Fibroblast of skin of scalp (primary cell): ENCODE measurements at places on chromosomes 7 and 10.

DNA sequence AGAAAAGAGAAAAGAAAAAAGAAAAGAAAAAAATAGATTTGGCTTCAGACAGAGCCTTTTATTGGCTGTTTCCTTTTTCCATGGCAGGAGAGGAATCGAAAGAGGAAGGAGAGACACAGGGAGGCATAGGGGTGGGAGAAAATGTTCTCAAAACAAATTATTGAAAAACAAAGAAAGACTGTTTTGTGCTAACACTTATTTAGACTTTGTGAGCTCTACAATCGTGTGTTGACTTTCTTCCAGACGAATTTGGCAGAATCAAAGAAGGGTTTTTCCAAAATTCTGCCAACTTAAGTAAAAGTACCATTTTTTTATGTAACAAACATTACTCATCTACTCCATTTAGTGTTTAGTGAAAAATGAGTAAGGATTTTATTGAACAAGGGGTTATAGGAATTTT, 982.2 kb downstream of the REEP3 start:
- DNase-seq = no peak

- DNase-seq = no peak
Observed at GRCh38 chr7:110283056-110283455, 807.9 kb upstream of the LRRN3 start.

GRCh38 chr10:112375721-112376395, 1.9 kb downstream of the ACSL5 start:
- peak; percentile 34 for DNase-seq

GRCh38 chr7:105096306-105096705, 82.3 kb downstream of the KMT2E start:
- no peak for DNase-seq

- no peak for DNase-seq
Observed at GRCh38 chr10:14240253-14241189, 90.2 kb downstream of the FRMD4A start.

GRCh38 chr7:85630904-85631600, 444.2 kb upstream of the SEMA3D start:
- no peak for DNase-seq

GRCh38 chr10:52191049-52191448, 123.0 kb upstream of the DKK1 start:
- DNase-seq = no peak

DNA sequence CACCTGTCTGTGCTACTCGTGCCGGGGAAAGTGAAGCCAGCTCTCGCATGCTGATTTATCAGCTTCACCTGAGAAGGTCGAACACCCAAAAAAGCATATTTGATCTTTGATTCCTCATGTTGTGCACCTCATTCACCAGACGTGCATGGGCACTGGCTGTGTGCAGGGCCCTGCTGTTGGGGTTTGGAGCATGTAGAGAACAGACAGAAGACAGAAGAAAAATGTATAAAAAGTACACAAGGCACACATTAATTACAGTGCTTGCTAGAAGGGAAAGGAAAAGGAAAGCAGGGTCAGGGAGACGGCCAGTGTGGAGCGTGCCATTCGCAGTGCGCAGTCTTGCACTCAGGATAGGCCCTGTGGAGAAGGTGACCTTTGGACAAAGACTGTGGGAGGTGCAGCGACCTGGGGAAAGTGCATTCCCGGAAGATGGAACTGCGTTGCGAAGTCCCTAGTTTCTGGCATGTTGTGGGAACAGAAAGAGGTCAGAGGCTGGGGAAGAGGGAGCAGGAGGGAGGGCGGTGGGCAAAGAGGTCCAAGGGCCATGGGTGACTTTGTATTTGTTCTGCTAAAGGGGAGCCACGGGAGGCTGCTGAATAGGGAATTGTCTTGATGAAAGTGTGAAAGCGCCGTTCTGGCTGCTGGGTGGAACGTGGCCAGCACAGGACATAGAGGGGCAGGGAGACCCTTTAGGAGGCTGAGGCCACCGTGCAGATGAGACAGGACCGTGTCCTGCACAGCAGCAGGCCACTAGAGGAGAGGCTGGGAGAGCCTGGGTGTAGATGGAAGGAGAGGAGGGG, 232.8 kb downstream of the GLRX3 start:
- DNase-seq = no peak

DNA sequence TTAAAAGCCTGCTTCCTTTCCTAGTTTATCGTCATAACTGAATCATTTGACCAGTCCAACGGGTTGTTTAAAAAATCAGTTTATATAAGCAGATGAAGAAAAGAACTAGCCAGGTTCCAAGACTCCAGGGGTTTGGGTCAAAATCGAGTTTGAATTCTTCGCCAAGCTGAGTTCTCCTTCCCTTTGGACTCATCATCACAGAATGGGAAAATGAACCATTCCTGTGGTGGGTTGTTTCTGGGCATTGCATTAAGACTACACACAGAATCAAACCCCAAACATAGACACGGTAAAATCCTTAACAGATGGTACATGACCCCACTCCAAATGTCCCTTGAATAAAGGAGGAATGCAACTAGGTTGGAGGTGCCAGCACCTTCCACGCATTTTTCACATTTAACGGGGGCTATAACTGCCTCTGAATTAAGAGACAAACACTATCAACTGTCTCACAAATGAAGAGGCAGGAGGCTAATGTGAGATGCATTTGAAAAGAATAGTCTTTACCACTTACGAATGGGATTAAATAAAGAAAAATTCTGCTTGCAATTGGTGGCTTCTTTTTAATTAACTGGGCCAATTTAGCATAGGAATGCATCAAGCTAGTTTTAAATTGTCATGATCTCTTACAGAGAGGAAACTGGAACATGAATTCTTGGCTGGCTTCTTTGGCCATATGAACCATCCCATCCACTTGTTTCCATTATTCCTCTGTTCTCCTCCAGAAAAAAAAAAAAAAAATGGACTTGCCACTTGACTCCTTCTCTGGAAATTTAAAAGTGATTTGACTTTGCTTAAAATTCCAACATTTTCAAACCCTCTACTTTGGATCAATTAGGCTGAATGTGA, 61.1 kb downstream of the CHST15 start:
- DNase-seq = no peak

DNA sequence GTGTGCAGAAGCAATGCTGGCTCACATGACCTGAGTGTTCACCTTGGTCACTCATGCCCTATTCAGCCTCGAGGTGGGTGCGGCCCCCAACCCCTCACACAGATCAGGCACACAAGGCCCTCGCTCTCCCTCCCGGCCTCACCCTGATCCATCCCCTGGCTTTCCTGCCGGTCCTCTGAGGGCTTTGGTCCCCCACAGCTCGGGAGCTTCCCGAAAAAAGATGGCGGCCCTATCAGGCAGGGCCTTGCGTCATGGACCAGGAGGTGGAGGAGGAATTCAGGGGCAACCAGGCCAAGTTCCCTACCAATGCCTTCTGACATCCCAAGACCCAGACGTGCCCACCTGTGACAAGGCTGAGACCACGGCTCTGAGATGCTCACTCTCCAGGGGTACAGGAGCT, 43.7 kb upstream of the DNAAF5 start:
- no peak for DNase-seq

DNA sequence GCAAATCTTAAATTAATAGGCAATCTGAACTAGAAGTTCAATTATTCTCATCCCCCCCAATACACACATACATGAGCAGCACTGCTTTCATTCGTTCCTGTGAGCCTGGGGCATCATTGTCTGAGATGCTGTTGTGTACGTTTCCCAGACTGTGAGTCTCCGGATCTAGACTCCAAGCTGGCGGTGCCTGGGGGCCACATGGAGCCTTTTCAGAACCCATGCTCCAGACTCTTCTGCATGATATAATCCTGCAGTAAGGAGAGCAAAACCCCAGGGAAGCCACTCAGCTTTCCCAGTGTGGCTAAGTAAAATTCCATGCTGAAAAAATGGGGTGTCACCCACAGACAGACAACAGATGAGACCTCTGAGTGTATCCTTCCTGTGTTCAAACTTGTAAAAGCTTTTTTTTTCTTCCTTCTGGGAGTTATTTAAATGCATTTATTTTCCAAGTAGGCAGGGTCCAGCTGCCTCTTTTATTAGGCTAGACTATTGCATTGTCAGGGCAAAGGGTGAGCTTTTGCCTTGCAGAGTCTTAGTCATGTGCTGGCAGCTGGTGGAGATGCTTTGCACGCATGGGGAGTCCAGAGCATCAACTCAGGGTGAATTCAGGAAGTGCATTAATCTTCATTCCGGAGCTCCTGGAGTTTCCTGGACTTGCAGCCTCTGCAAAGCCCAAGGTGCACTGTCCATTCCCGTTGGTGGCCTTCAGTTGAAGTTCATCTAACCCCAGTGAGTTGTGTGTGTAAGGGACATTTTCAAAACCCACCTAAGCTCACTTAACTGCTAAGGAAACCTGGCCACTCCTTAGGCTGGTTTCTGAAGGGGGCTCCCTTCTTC, 185.7 kb upstream of the ADO start:
- peak; percentile 86 for DNase-seq

- no peak for DNase-seq
Observed at GRCh38 chr7:23967949-23968599, 258.1 kb downstream of the STK31 start.

DNA sequence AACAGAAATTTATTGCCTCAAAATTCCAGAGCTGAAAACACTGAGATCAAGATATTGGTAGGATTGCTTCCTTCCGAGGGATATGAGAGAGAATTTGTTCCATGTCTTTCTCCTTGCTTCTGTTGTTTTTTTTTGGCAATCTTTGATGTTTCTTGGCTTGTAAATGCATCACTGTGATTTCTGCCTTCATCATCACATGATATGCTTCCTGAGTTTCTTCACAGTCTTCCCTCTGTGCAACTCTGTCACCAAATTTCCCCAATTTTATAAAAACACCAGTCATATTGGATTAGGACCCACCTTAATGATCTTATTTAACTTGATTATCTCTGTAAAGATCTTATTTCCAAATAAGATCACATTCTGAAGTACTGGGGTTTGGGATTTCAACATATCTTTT, 14.7 kb downstream of the TMEM236 start:
- no peak for DNase-seq

- DNase-seq = no peak
Observed at GRCh38 chr10:47169581-47169980, 130.4 kb upstream of the GDF10 start.

GRCh38 chr7:29623973-29624372, 60.3 kb downstream of the PRR15 start:
- DNase-seq = no peak

- peak; percentile 32 for DNase-seq
Observed at GRCh38 chr10:119030421-119031250, 1.1 kb downstream of the NANOS1 start.

- DNase-seq = peak; percentile 31
Observed at GRCh38 chr10:114548662-114549061, 109.4 kb downstream of the ABLIM1 start.

- DNase-seq = no peak
Observed at GRCh38 chr7:121271916-121272315, 56.9 kb upstream of the WNT16 start.

DNA sequence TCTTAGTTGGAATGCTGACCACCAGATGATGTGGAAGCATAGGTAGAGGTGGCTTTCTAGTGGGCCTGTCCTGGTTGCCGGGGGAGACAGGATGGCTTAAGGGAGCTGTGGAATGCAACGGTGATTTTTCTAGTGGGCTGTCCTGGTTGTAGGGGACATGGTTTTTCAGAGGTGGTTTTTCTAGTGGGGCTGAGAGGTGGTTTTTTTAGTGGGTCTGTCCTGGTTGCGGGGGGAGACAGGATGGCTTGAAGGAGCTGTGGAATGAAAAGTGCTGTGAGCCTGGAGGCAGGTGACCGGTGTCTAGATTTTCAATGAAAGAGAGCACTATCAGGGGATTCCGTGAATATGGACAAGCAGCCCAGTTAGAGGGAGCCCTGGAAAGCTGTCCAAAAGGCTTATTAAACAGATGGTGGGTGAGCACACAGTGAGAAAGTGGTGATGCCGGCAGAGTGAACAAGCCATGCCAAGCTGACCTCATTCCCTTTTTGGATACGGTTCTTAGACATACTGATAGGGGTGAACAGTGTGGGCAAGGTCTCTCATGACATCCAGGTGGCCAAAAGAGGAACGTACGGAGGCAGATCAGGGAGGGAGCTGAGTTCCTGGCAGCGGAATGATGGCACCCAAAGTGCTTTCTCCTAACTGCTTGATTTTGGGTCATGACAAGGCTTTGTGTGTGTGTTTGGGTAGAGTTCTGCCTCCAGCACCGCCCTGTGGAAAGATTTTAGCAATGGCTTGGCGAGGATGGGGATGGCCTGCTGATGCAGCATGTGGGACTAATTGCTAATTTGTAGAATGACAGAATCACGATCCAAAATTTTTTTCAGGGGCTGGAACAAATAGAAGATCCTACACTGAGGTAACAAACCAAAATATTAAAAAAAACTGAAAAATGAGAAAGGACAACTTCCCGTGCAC, 126.6 kb downstream of the TMEM178B start:
- DNase-seq = no peak

- no peak for DNase-seq
Observed at GRCh38 chr7:150982351-150982750, 4.2 kb upstream of the KCNH2 start.

DNA sequence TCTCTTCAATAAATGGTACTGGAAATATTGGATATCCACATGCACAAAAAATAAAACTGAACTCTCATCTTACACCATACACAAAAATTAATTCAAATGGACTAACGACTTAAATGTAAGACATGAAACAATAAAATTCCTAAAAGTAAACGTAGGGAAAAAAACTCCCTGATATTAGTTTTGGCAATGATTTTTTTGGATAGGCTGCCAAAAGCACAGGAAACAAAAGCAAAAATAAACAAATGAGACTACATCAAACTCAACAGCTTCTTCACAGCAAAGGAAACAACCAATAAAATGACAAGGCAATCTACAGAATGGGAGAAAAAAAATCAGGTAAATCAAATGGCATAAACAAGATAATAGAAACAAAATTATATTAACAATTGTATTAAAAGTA, 65.7 kb downstream of the ORC5 start:
- no peak for DNase-seq

DNA sequence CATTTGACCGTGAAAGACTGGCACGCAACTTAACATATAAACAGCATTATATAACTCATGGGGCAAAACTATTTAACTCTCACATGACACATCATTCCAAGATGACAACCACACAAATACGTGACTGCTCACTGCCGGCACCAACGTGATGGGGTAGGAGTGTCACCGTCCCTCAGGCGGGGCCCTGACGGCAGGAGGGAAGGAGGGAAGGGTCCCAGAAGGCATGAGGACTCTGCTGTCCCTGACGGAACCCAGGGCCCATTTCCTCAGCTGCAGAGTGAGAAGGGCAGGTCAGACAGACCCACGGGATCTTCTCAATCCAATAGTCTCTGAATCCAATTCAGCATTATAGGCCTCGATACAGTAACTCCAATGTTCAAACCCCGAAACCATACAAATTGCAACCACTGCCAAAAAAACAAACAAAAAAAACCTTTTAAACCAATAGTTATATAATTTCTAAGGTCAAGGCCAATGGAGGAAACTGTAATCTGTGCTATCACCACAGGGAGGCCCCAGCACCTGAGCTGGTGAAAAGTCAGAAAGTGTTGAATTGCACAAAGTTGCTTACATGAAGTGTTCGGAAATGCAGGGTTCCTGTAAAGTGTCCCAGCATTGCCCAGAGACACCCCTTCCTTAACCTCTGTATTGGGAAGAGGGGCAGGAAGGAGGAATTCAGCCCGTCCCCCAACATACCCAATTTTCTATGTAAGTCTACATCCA, 137.4 kb downstream of the TNS3 start:
- peak; percentile 28 for DNase-seq
